ENCODE measurements at places on chromosomes 2 and 18. TPM values are rescaled to one million over a fixed set of nuclear protein-coding genes. Genes with fewer than 3 reads are reported as not detected.

DNA sequence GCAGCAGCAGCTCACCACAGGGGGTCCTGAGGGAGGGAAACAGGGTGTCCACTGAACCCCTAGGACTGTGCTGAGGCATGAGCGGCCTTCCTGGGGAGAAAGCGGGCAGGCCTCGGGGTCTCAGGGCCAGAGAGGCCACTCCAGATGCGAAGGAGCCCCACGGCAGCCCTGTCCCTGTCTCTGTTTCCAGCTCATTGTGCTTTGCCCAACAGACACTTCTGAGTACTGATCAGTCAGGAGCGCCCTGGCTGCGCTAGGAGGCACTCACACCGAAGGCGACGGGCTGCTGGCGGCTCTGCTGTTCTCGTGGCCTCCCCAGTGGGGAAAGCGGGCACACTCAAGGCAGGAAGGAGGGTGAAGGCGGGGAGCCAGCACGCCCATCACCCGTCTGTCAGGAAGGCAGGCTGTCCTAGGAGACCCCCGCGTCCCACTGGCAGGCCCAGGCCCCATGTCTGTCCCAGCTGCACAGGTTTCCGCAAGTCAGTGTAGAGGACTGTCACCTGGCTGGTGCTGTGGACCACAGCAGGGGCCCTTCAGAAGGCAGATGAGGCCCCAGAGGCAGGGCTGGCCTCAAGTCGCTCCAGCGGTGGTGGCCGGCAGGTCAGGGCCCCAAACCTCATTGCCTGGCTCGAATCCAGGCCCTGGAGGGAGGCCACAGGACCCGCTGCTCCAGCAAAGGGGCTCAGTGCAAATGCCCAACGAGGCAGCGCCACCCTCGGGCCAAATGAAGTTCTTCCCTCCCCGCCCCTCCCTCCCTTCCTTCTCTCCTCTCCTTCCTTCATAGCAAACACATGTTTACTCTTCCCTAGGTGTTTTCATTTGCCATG is 6.8 kb downstream of the ESPNL start:
- no peak for DNase-seq
- no peaks in the 10 kb centered on the region for H3K27me3 ChIP-seq
- H3K27ac ChIP-seq = no peak overlapping the region
- no peak overlapping the region for H3K4me3 ChIP-seq

- H3K4me1 ChIP-seq = peaks cover 33% of the 10 kb centered on the region
- no peaks in the 10 kb centered on the region for H3K27me3 ChIP-seq
- DNase-seq = no peak
- H3K36me3 ChIP-seq = peaks cover 2% of the 10 kb centered on the region
Measured at GRCh38 chr2:68152681-68153347, 4.9 kb upstream of the PNO1 start.

DNA sequence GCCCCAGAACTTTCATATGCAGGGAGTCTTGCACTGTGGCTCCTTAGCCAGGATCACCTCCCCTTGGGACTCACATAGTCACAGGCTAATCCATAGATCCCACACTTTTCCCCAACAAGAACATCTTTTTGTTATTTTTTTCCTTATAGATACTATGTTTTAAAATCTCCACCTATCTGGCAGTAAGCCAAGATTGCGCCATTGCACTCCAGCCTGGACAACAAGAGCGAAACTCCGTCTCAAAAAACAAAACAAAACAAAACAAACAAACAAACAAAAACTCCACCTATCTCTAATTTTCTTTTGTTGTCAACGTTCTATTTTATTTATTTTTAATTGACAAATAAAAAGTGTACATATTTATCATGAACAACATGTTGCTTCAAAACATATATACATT is 141.7 kb downstream of the PDE11A start:
- peaks cover 9% of the 10 kb centered on the region for H3K27me3 ChIP-seq
- H3K27ac ChIP-seq = no peak overlapping the region

DNA sequence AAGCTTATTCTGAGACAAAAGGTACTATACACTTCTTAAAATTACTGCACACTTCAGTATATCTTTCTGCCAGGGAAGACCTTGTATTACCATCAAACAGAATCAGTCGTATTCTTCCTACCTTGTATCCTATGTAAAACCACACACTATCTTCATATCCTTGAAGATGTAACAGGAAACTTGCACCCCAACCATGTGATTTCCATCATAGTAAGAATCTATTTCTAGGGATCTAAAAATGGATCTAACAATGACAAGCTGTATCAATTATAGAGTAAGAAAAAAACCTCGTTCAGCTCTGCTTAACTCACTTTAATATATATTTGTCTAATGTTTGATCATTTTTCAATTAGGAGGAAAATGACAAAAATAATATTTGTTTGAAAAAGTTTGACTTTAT is 60.2 kb downstream of the WDR75 start:
- DNase-seq = no peak
- no peak overlapping the region for H3K4me3 ChIP-seq
- H3K27ac ChIP-seq = no peak overlapping the region
- peaks cover 10% of the 10 kb centered on the region for H3K27me3 ChIP-seq
- H3K36me3 ChIP-seq = no peaks in the 10 kb centered on the region

DNA sequence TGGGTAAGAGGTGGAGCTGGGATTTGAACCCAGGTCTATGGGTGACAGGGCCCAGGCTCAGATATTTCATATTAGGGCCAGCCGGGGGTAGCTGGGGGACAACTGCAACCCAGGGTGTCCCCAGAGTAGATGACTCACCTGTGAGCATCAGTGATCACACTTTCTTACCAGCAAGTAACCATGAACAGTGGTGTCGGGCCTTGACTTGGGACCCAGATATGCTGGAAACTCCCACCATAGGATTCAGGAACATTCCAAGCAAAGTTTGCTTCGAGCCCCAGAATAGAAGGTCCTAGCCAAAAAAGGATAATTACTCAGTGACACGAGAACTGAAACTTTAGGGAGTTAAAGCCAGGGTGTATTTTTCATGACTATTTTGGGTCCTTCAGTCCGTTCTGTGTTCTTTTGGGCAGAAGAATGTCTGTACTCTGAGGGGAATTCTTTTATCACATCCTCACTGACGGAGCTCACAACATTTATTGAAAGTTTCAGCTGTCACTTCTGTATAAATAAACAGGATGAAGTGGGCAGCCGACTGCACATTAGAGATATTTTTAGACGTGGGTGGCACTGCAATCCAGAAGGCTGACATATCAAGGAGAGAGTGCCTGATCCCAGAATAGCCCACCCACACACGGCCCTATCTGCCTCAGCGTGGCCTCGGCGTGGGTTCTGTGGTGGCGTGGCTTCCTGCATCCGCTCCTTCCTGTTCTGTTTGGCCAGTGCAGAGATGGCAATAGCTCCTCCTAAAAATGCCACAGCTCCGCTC is 45.6 kb downstream of the RAMP1 start:
- H3K27me3 ChIP-seq = no peaks in the 10 kb centered on the region
- H3K4me1 ChIP-seq = peaks cover 47% of the 10 kb centered on the region
- peaks cover 9% of the 10 kb centered on the region for H3K36me3 ChIP-seq
- peak overlapping the region; percentile 76 for H3K27ac ChIP-seq

- H3K27ac ChIP-seq = no peak overlapping the region
- H3K27me3 ChIP-seq = peaks cover 5% of the 10 kb centered on the region
- H3K4me3 ChIP-seq = no peak overlapping the region
Measured at GRCh38 chr2:48587560-48587959, 30.1 kb upstream of the GTF2A1L start.

GRCh38 chr2:102181919-102182635 is 4.7 kb upstream of the IL1RL2 start:
- no peaks in the 10 kb centered on the region for H3K36me3 ChIP-seq
- H3K4me3 ChIP-seq = no peak overlapping the region
- H3K27me3 ChIP-seq = peaks cover 26% of the 10 kb centered on the region
- no peaks in the 10 kb centered on the region for H3K4me1 ChIP-seq

DNA sequence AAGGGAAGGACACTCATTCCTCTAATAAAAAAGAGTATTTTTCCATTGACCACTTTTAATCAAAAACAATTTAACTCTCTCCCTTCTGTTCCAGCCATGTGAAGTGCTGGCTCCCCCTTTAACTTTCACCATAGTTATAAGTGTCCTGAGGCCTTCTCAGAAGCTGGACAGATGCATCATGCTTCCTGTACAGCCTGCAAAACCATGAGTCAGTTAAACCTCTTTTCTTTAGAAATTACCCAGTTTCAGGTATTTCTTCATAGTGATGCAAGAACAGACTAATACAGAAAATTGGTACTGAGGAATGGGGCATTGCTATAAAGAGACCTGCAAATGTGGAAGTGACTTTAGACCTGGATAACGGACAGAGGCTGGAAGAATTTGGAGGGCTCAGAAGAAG is 643.6 kb upstream of the DDX18 start:
- DNase-seq = no peak
- no peaks in the 10 kb centered on the region for H3K27me3 ChIP-seq
- peaks cover 8% of the 10 kb centered on the region for H3K36me3 ChIP-seq
- H3K4me1 ChIP-seq = no peaks in the 10 kb centered on the region
- H3K4me3 ChIP-seq = no peak overlapping the region
- no peak overlapping the region for H3K27ac ChIP-seq

- peaks cover 39% of the 10 kb centered on the region for H3K36me3 ChIP-seq
- peaks cover 30% of the 10 kb centered on the region for H3K4me1 ChIP-seq
- no peak for DNase-seq
- no peaks in the 10 kb centered on the region for H3K27me3 ChIP-seq
- no peak overlapping the region for H3K4me3 ChIP-seq
Measured at GRCh38 chr2:238176613-238177012, 17.8 kb downstream of the ERFE start.

- no peak for DNase-seq
- no peaks in the 10 kb centered on the region for H3K4me1 ChIP-seq
- H3K27me3 ChIP-seq = peaks cover 8% of the 10 kb centered on the region
- H3K4me3 ChIP-seq = no peak overlapping the region
- no peak overlapping the region for H3K27ac ChIP-seq
Measured at GRCh38 chr2:47697000-47697601, 85.8 kb upstream of the MSH6 start.

DNA sequence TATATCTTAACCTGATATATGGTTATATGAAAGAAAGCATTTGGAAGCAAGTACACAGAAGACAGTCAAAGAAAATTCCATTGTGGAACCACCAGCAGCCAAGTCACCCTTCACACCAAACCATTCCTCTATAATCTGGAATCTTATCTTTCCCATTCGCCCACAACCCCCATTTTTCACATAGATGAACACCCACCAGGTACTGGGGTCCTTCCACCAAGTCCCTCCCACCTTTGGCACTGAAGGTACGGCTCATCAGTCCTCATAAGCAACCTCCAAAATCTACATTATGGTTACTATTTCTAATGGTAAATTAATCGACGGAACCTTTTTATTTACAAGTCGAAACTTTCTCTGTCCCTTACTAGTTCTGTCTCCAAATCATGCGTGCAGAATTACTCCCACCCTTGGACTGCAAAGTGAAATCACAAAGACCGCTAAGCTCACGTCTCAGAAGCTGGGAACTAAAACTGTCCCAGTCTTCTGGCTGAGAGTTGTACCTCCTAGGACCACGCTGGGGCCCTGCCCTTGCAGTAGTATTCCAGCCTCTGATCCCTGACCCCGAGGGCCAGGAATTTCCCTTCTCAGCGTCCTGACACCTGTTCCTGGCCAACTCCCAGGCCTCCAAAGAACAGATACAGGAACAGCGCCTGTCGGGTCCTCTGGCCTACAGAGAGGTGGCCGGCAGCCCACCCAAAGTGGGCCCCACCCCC is 702 bp downstream of the OLA1 start:
- peaks cover 5% of the 10 kb centered on the region for H3K27me3 ChIP-seq
- no peak for DNase-seq
- peaks cover 13% of the 10 kb centered on the region for H3K4me1 ChIP-seq
- H3K4me3 ChIP-seq = peak overlapping the region; percentile 92
- H3K27ac ChIP-seq = peak overlapping the region; percentile 82
- H3K36me3 ChIP-seq = peaks cover 5% of the 10 kb centered on the region

- H3K36me3 ChIP-seq = no peaks in the 10 kb centered on the region
- no peaks in the 10 kb centered on the region for H3K4me1 ChIP-seq
- H3K4me3 ChIP-seq = no peak overlapping the region
- no peak for DNase-seq
Measured at GRCh38 chr18:60469387-60470100, 97.0 kb upstream of the MC4R start.

FBXO36 gene
- total RNA-seq = 0.67 TPM

CNDP1 gene
- total RNA-seq = not detected

ST8SIA3 gene
- total RNA-seq = not detected

All from natural killer cell treated with Interleukin-12 subunit alpha and Interleukin-12 subunit beta and Interleukin-15 and Interleukin-18, amount 100 ng/mL, for 72 hours (primary cell).